ENCODE measurements at places on chromosomes 4 and X. TPM values are rescaled to one million over a fixed set of nuclear protein-coding genes. Genes with fewer than 3 reads are reported as not detected.

DNA sequence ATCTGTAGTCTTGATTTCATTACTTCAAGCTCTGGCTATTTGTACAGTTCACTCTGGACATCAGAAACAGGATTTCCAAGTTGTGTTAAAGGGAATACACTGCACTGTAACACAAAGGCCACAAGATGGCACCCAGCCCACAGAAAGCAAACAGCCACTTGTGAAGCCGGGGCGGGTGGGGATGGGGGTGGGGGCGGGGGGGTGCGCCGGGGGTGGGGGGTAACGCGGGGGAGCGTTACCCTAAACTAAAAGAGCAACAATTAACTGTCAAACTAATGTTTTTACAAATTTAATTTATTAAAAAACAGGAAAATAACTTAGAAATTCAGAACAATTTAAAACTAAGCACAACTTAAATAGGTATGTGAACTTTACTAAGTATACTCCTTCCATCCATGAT lies 27.3 kb downstream of the PRDX4 start:
- no peak for DNase-seq

GRCh38 chr4:143133977-143134376 lies 50.7 kb upstream of the USP38 start:
- no peak for DNase-seq

DNA sequence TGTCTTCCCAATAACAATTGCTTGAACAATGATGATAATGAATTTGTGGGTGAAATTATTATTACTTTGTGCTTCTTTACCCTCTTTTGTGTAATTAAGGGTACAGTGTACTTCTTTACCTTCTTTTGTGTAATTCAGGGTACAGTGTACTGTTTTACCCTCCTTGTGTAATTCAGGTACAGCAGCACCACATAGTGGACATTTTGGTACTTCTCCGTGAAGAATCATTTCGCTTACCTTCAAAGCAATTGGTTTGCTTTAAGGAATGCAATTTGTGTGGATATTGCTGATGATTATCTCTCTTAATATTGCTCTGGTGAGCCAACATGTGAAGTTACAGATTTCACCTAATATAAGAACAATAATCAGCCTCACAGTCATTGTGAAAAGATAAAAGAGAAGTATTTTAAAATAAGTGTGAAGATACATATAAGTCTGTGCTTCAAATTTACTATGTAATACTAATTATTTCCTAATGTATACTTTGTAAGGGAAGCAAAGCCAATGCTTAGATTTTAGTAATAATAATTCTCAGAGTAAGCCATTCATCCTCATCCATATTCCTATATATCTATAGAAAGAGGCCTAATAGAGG lies 27.2 kb upstream of the SEC24B start:
- DNase-seq = no peak

GRCh38 chrX:18927558-18927957 lies 56.4 kb downstream of the PHKA2 start:
- no peak for DNase-seq

- no peak for DNase-seq
Measured at GRCh38 chrX:134747006-134747405, 88.7 kb upstream of the PLAC1 start.

DNA sequence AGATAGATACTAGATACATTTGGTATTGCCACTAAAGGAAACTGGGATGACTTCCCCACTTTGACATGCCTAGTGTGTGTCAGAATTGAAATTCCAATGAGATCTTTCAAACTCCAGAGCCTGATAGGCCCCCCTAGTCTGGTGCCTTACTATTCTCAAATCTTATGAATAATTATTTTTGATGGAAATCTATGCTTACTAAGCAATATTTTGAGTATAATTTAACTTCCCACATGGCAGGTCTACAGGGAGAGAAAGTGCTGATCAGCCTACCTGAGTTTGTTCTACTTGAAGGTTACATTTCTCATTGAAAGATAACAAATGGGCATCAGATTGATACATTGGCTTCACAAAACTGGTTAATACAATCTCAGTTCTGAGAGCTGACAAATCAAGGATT lies 415.7 kb upstream of the BOD1L1 start:
- no peak for DNase-seq

- DNase-seq = no peak
Measured at GRCh38 chrX:97117572-97117971, 233.9 kb downstream of the RPA4 start.

GRCh38 chrX:121823406-121823805 lies 776.0 kb downstream of the GLUD2 start:
- no peak for DNase-seq

DNA sequence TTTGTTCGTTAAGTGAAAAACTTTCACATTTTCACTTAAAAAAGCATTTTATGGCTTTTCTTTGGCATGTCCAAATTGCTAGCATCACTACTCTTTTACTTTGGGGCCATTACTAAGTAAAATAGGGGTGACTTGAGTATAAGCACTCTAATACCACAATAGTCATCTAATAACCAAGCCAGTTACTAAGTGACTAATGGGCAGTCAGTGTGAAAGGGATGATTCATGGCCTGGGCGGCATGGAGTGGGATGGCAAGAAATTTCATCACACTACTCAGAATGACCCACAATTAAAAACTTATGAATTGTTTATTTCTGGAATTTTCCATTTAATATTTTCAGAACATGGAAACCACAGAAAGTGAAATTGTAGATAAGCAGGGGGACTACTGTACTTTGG lies 60.9 kb downstream of the BMP15 start:
- no peak for DNase-seq

DNA sequence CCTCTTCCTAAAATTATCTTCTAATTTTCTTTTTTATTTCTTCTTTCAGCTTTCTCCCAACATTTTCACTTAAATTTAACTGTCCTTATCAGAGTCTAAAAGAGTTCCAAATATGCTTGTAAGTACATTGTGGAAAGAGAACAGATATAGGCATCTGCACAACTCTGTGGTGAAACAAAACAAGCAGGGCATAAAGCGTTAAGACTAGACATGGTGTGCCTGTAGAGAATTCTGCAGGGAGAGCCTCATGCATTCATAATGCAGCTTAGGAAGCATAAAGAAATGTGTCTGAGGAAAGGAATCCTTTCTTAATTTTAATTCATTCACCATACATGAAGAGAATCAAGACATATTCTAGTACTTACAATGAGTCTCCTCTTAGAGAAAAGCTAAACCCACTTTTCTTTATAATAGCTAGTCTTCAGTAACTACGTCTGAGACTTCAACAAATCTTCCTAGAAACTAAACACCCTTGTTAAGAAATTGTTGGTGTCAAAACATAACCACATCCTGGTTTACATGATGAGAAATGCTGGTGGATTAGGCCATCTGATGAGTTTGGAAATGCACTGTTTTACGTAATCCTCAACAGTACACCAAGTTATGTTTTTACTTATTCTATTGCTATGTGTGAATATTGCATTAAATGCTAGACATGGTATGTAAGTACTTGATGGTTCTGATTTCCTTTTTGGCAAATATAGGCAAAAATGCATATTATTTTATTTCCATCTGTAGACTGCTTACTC lies 307.8 kb upstream of the GIMD1 start:
- no peak for DNase-seq

DNA sequence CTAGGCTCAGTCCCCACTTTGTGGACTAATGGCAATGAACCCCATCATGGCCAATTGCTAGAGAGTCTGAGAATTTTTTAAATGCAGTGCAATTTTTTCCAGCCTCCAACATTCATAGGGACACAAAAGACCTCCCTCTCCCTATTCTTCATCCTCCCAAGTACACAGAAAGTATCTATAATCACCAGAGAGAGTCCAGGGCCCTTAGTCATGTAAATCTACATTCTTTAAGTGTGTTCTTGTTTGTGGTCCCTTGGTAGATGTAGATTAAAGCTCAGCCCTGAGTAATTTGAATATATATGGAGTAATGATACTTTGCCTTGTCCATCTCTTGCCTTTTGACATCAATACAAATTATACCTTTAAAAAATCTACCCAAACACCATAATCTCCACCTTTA lies 51.3 kb upstream of the ATXN3L start:
- DNase-seq = no peak

Gene SULT1B1
- total RNA-seq = 0.04 TPM

DNA sequence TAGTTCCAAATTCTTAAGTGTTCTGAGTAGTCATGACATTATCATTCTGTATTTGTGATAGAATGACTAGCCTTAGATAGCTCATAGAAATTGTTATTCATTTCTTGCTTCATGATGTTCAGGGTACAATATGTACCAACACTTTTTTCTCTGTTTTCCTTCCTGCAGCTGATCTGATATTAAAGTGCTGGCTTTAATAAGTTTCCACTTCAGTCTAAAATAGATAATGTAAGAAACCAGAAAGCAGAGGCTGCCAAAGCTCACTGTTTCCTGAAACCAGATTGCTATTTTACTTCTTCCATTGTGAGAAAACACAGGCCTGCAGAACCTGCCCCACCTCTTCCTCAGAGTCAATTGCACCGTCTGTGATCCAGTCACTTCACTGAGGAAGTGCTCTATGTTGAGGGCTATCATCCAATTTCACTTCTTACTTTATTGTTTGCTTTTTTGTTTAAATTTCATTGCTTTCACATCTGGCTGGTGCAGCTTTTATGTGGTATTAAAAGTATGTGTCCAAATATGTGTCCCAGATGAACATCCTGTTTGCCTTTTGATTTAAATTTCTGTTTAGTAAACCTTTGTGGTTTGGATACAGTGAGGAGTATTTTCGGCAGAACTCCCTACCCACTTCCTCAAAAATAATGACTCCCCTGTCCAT lies 652.1 kb downstream of the ANKRD50 start:
- DNase-seq = no peak

Gene CXCL1
- total RNA-seq = not detected

DNA sequence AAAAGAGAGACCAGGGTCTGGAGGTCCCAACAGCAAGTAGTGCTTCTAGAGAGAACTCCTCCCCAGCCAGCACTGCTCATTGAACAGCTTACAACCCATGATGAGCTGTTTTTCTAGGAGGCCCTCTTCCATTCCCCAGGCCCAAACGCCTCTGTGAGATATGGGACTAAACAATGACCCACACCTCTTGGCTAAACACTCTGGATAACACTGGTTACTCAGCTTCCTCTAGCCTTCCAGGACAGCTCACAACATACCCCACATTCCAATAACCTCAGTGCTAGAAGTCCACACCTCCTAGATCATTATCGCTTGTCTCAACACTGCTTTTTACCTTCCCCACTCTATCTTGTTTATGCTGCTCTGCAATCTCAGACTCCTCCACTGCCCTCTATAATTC lies 35.4 kb upstream of the PGRMC2 start:
- DNase-seq = no peak

GRCh38 chrX:19747652-19748610 lies 139.5 kb downstream of the SH3KBP1 start:
- peak; percentile 43 for DNase-seq

GRCh38 chr4:52983563-52984303 lies 121.6 kb downstream of the RASL11B start:
- DNase-seq = no peak

GRCh38 chrX:132044953-132045352 lies 21.9 kb downstream of the STK26 start:
- DNase-seq = no peak
